ENCODE measurements at places on chromosomes 4 and X.

DNA sequence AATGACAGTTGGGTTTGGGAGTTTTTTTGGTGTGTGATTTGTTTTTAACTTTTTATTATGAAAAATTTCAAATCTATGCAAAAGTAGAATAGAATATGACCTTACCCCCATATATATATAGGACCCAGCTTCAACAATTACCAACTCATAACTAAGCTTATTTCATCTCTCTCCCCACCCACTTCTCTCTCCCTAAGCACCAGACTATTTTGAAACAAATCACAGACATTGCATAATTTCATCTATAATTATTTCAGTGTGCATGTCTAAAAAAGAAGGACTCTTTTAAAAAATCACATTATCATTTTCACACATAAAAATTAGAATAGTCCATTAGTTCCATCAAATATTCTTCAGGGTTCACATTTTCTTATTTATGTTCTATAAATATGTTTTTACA lies 28.3 kb upstream of the NKX6-1 start:
- DNase-seq, result no peak

DNA sequence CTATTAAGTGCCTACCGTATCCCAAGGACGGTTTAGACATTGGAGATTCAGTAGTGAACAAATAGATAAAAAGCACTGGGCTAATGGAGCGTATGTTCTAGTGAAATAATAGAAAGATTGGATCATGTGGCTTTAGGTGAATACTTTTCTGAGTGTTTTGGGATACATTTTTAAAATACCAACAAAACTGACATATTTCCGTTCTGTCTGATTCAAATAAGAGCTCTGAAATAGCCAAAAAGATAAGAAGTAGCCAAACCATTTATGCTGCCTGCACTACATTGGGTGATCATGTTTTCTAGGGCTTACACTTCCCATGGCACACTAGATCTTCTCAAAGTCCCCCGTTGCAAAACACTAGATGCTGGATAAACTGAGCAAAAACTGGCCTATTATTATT lies 14.2 kb downstream of the IGFBP7 start:
- DNase-seq, result no peak

DNA sequence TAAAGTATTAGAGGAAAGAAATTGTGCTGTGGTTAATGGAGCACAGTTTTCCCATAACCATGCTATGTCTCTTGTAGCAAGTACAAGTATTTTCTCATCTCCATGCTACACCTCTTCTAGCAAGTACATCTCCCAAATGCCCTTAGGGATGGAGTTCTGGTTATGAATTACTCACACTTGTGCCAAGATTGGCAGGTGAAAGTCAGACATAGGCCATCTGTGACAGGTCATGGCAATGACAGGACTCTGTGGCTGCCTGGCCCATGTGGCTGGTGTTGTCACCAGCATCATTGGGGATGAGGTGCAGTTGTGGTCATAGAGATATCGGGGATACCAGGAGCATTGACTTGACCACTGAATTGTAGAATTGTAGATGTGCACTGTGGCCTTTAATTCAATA lies 310.2 kb downstream of the FAT4 start:
- no peak for DNase-seq

- DNase-seq, result no peak
These were observed 39.9 kb downstream of the FAM149A start for GRCh38 chr4:186144198-186144945.

- no peak for DNase-seq
These were observed 19.9 kb upstream of the TMEM255A start for GRCh38 chrX:120331116-120331515.

DNA sequence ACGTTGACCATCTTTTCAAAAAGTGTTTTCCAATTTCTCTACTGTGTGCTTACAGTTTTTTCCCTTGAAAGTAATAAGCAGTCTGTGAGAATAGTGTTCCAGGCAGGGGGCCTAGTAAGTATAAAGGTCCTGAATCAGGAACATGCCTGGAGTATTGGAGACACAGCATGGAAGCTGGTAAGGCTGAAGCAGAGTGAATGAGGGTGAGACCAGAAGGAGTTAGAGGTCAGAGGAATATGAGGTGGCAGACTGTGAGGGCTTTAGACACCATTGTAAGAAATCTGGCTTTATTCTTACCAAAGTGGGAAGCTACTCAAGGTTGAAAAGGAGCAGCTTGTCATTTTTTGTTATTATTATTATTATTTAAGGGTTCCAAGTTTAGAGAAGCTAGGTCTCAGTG lies 107.4 kb downstream of the CT47B1 start:
- no peak for DNase-seq

GRCh38 chr4:6696611-6697010 lies 2.9 kb downstream of the S100P start:
- DNase-seq, result no peak

DNA sequence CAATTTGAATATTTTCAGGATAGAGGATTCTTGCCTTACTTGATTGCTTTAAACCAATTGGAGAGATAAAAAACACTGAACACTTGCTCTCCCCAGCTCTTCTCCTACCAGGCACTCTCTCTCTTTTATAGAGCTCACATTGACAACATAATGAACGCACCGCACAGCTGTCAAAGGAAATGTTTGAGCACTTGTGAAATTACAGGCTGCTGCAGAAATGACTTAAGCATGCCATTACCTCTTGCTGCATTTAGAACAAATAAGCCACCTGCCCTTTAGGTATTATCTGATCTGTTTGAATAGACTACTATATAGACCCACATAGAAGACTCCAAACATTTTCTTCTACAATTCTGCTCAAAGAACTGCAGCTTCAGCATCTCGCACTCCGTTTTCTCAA lies 227.7 kb downstream of the C4orf33 start:
- DNase-seq, result no peak

- DNase-seq, result no peak
These were observed 73.2 kb downstream of the PAK3 start for GRCh38 chrX:111169141-111169540.

- no peak for DNase-seq
These were observed 15.9 kb upstream of the SPARCL1 start for GRCh38 chr4:87545052-87545451.

DNA sequence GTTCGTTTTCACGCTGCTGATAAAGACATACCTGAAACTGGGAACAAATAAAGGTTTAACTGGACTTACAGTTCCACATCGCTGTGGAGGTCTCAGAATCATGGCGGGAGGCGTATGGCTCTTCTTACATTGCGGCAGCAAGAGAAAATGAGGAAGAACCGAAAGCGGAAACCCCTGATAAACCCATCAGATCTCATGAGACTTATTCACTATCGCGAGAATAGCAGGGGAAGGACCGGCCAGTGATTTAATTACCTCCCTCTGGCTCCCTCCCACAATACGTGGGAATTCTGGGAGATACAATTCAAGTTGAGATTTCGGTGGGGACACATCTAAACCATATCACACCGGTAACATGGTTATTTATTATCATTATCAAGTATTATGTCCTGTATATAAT lies 2204.5 kb downstream of the ARAP2 start:
- no peak for DNase-seq

DNA sequence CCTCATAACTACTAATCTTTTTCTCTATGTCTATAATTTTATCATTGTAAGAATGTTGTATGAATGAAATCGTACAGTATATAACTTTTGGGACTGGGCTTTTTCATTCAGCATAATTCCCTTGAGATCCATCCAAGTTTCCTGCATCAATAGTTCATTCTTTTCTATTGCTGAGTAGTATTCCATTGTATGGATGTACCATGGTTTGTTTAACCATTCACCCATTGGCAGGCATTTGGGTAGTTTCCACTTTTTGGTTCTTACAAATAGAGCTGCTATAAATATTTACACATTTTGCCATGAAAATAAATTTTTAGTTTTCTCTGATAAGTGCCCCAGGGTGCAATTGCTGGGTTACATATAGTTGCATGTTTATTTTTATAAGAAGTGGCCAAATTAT lies 659.8 kb downstream of the RAPGEF2 start:
- no peak for DNase-seq

GRCh38 chr4:40736910-40737309 lies 12.8 kb upstream of the NSUN7 start:
- DNase-seq, result no peak

DNA sequence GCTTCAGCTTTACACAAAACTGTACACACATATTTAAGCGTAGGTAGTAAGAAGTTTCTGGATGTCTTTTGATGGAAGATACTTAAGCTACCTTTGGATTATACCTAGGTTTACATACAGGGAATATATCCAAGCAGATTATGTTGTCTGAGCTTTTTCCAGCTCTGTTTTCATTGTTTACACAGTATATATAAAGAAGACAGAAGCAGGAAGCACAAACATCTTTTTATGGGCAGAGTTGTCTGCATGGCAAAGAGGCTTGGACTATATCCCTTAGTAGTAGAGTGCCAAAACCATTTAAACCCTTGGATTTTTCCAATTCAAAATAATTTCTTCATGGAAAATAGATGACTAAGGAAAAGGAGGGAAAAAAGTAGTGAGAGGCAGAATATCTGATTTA lies 329.4 kb upstream of the AGA start:
- DNase-seq, result no peak

DNA sequence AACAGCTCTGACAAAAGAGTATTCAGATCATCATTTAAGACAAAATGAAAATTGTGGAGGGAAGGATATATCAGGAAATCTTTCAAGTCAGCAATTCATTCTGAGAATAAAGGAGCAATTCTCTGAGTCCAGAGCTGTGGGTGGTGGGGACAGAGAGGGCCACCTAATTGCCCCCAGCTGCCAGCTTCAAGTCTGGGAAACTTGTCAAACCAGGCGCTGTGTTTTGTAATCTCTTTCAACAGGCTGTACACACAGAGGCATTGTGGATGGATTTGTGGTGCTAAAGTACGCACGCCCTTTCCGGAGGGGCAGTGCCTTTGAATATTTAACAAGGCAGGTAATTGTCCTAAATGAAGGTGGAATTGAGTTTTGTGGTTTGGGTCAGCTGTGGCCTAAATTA lies 591.1 kb upstream of the BOD1L1 start:
- DNase-seq, result no peak

DNA sequence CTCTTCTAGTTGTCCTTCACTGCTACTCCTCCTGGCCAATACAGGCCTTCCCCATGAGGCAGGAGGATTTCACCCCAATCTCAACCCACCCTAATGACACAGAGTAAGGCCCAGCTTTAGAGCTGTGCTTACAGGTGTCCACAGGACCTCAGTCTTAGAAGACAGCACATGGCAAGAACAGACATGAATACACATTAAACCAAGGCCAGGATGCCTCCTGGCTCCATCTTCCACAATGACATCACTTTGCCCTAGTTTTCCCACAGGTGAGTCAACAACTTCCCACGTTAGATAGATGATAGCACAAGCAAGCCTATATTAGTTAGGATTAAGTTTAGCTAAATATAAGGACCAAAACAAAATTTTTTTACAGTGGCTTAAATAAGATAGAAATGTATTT lies 63.8 kb upstream of the NOCT start:
- no peak for DNase-seq

Data from activated T-helper 1 cell treated with anti-CD3 and anti-CD28 coated beads, Interleukin-2, amount 50 U/mL, for 16 hours (primary cell).